Muscle of leg (tissue), 16 donors: ENCODE measurements at places on chromosomes 13 and 19. TPM values are rescaled to one million over a fixed set of nuclear protein-coding genes. Genes with fewer than 3 reads are reported as not detected.

The FBL gene
- 159 TPM for total RNA-seq

The ATP12A gene
- not detected for total RNA-seq

The CNN1 gene
- 72.4 TPM for total RNA-seq

The ADPRHL1 gene
- 212 TPM for total RNA-seq

The DLL3 gene
- total RNA-seq: 0.09 TPM

The TBC1D4 gene
- total RNA-seq: 18.7 TPM

The CRX gene
- not detected for total RNA-seq
